ENCODE measurements at places on chromosomes 1 and 21.

GRCh38 chr1:91589437-91589836, 88.8 kb downstream of the CDC7 start:
- no peak for DNase-seq

DNA sequence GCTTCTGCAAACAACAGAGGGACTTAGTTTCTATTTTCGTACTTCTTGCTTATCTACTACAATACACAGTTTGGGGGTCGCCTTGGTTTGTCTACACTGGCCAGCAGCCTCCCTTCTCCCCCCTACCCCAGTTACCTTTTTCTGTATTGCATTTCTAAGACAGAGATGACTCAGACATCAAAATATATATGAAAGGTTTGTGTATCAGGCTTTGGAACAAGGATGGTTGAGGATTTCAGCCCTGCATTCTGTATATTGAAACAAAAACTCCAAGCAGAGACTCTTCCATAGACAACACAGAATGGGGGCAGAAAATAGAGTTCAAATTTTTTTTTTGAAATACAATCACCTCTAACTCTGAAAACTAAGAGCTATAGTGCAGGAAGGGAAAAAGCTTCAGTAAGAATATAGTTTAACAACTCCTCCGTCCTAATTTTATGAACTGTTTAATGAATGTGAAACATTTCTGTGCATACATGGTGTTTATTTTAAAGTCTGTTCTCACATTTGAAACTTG, 1.9 kb downstream of the SAMD13 start:
- DNase-seq: no peak

DNA sequence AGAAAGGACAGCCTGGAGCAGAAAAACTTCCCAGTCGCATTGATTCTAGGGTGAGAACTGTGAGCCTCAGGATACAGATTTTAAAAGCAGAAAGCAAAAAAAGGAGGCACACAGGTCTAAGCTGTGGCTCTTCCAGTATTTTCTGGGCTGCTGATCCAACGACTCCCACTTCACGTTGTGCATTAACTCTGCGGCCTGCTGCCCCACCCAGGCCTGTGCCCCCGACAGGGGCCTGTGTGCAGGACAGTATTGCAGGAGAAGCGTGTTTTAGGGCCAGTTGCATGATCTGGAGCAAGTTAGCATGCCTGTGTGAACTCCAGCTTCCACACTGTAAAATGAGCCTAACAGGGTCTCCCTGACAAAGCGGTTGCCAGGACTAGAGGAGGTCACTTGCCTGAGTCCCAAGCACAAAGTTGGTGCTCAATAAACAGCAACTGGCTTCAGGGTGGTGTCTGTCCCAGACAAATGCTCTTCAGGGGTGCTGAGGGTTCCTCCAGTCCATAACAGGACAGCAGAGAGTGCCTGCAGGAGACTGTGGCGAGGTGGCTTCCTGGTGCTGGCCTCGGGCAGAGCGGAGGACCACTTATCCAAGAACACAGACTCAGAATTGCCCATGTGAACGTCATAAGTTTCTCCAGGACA, 66.8 kb upstream of the RAB4A start:
- DNase-seq: no peak

DNA sequence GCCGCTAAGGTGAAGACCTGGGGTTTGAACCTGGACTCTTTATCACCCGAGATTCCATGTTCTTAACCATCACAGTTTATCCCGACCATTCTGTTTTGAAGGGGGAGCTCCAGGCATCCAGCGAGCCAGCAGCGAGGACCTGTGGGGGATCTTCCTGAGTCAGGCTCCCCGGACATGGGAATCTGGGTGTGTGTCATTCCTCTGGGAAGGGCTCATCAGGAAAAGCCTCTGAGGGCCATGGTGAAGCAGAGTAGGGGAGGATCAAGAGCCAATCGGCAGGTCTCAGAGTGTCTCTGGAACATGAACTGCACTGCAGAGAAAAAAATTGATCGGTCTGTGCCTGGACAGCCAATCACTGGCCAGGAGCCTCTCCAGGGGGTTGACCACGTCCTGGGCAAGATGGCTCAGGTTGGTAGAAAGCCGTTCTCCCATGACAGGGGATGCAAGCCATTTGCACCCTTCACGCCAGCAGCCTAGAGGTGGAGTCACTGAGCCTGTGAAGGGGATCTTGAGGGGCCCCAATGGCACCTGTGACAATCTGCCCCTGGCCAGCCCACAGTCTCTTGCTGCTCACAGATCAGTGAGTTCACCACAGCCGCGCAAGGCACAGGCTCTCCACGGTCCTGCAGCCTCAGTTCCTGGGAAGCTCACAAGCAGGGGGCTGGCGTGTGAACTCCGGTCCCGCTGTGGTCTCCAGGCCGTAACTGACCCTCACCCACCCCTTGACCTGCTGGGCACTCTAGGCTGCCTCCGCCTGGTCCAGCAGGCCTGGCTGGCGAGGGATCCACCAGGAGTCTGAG, 20.4 kb upstream of the ACTRT2 start:
- DNase-seq: no peak

GRCh38 chr1:3727042-3727824, 25.0 kb upstream of the CCDC27 start:
- no peak for DNase-seq

DNA sequence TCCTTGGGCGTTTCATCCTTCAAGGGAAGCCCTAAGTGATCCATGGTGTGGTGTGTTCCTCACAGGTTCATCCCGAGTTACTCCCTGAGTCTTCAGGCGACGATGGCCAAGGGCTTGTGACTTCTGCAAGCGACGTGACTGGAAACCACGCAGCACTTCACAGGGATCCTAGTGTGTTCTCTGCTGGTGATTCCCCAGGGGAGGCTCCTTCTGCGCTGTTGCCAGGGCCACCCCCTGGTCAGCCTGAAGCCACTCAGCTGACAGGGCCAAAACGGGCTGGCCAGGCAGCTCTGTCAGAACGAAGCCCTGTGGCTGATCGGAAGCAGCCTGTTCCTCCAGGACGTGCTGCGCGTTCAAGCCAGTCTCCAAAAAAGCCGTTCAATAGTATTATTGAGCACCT, 71.5 kb downstream of the VPS26C start:
- DNase-seq: no peak

GRCh38 chr21:27759091-27759659, 792.3 kb upstream of the ADAMTS5 start:
- DNase-seq: no peak

GRCh38 chr21:33866826-33867225, 48.8 kb downstream of the ATP5PO start:
- no peak for DNase-seq

GRCh38 chr1:212475151-212475550, 42.4 kb downstream of the NENF start:
- DNase-seq: no peak

Measured in SW 1271 (cell line).